Forelimb muscle (tissue), 1 donor: ENCODE measurements at places on chromosomes 2 and 18.

- DNase-seq: no peak
These were observed 413.0 kb downstream of the CDH2 start for GRCh38 chr18:27763936-27764335.

DNA sequence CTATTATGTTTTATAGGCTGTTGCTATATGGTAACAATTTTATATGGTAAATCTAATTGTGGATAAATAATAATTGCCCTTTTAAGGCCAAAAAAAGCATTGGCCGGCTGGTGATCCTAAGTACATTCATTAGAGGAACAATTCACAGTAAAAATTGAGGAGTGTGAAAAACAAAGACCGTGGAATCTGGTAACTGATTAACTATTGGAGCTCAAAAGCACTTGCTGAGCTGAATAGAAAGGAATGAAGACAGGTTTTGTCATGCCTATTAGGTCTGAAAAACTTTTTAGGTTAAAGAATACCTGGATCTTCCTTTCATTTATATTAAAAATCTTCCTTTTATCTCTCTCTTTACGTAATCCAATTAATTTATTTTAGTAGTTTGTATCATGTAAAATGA, 18.5 kb upstream of the RBBP8 start:
- DNase-seq: no peak

- DNase-seq: no peak
These were observed 63.1 kb downstream of the RHOB start for GRCh38 chr2:20509770-20510490.

DNA sequence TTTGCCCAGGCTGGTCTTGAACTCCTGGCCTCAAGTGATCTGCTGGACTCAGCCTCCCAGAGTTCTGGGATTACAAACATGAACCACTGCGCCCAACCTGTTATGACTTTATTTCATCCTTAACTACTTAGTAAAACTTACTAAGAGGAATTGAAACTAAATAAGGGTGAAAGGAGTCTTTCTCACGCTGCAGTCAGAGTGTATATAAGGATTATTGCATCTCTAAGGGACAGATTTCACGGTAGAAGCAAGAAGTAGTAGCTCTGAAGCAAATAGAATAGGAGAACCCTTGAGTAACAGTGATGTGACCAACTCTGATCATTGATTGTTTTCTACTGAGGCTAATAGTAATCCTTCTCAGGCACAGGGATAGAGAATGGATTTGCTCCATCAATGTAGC, 960.1 kb downstream of the CPS1 start:
- DNase-seq: no peak

GRCh38 chr18:44969214-44969795, 288.6 kb downstream of the SETBP1 start:
- DNase-seq: no peak

- DNase-seq: no peak
These were observed 1816.1 kb upstream of the LRRTM1 start for GRCh38 chr2:82120654-82121053.

DNA sequence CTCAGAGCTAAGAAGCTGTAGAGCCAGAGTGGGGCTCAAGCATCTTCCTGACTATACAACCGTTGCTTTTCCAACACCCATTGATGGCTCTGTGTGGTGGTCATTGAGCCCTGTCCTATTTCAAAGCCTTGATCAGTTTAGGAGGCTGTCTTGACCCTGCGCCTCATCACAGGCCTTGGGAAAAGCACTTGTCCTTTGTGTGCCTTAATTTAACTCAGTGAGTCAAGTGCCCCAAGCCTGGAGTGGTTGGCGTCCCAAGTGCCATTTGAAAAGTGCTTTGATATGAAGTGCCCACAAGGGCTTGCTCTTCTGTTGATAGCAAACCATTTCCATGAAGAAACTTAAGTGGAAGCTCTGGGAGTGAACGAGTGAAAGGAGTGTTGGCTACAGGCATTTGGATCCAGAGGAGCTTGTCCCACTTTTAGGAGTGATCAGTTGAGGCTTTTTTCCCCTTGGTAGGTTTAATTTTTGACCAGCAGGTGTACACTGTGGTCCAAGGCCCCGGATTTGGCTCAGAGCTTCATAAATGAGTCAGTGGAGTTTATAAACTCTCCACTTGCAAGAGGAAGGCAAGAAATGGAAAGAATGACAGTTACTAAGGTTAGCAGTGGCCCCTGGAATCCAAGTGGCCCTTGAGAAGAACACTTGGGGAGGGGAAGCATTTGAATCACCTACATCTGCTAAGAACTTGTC, 50.3 kb downstream of the ACTR2 start:
- DNase-seq: no peak

DNA sequence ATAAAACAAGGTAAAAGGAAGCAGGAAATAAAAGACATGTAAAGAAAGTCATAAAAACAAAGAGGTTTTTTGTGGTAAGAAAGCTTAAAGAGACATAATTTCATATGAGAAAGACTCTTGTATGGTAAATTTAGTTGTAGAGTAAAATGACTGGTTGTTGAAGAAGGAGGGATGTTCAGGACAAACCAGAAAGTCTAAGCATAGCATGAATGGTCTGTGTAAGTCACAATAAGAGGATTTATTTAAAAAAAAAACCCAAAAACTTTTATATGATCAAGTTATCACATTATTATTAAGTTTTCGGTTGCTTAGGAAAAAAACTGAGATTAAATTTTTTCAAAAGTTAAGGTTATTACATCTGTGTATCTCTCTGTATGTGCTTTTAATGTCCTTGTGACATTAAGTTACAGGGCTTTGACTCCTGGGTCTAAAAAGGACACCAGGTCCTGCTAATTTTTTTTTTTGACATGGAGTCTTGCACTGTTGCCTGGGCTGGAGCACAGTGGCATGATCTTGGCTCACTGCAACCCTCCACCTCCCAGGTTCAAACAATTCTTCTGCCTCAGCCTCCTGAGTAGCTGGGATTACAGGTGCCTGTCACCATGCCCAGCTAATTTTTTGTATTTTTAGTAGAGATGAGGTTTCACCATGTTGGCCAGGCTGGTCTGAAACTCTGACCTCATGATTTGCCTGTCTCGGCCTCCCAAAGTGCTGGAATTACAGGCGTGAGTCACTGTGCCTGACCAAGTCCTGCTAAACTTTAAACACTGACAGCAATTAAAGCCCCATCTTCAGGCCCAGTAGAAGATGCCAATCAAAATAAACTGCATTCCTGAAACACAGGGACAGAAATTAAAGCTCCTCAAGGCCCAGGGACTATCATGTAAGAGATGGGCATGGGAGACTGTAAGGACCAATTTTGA, 14.2 kb upstream of the OXER1 start:
- no peak for DNase-seq

DNA sequence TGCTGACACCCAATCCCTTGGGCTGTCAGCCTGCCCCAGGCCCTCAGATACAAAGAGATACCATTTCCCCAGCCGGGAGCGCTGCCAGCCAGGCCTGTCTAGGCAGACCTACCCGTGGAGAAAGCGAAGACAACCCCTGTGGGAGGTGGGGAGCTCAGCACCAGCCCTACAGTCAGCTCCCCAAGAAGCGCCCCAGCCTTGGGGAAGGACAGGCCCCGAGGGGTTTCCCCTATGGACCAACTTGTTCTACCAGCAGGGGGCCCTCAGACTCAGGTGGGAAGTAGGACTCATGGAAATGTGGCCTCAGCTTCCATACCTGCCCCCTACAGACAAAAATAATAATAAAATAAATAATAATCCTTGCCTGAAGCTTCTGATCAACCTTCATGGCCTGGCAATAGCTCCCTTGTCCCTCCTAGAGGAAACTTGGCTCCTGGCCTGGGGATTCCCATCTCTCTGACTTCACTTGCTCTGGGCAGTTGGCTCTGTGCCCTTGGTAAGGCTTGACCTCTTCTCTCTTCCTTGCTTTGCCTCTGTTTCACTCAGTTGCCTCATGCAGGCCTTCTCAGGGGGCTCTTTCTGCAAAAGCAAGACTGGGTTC, 7.0 kb downstream of the SLC35F6 start:
- no peak for DNase-seq

DNA sequence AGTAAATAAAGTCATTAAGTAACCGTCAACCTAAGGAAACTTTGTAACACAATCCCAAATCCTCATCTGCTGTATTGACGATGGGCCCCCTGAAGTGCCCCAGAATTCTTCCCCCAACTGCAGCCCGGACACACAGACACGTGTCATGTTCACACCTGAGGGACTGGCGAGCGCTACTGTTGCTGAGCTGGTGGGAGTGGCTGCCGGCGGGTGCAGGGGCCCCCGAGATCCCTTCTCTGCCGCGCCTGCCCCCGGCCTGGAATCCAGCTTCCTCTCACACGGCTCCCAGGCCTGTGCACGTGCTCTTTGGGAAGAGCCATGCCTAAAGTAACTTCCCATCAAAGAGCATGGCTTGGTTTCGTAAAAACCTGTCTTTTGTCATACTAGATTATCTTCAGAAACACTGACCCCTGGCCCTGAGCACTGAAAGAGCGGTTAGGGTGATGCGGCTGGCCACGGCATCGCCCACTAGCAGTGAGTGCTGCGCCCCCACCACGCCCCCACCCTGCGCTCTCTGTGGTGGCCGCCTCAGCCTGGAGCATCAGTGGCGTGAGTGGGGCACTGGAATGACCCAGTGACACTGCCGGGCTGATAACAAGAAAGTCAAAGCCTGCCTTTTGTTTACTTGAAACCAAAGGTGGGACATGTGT, 56.0 kb downstream of the ADI1 start:
- no peak for DNase-seq

- no peak for DNase-seq
These were observed 83.4 kb downstream of the ZFP36L2 start for GRCh38 chr2:43142921-43143438.

DNA sequence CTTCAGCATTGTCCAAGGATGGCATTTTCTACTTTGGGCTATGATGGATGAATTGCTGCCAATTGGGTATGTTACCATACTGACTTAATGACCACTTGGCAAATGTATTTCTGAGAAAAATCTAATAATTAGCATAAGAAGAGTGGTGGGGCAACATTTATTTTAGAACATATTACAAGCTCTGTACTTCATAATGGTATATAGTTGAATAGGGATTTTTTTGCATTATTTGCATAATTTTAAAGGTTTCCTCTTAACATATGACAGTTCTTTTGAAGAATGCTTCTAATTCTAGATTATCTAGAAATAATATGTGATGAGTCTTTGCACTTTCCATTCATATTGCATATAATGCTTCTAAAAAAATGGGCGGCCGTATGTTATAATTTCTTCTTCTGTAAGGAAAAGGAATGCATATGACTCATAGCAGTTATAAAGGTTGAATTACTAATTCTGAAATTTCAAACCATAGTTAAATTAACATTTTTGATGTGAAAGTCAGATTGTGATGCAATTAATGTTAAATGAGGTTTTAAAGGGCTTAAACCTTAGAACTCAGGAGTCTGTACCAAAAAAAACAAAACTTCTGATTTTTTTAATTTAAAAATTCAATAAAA, 1652.3 kb upstream of the SLC39A10 start:
- DNase-seq: no peak

DNA sequence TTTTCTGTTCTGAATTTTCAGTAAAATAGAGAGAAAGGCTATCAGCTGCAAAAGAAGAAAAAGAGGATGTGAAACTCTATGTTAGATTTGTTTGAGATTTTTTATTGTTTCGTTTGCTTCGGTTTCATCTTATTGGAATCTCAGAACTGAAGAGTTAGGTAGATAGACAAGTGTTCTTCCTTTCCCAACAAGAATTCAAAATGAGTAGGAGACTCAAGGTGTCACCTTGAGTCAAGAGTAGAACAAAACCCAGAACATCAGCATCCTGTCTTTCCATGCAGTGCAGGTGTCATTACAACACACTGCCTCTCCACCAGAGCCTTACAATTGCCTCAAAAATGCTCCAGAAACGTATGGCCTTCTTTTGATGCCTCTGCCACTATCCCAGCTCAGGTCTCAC, 21.1 kb downstream of the NBAS start:
- DNase-seq: no peak

- DNase-seq: no peak
These were observed 179.8 kb downstream of the SH3BP4 start for GRCh38 chr2:235131334-235132305.

DNA sequence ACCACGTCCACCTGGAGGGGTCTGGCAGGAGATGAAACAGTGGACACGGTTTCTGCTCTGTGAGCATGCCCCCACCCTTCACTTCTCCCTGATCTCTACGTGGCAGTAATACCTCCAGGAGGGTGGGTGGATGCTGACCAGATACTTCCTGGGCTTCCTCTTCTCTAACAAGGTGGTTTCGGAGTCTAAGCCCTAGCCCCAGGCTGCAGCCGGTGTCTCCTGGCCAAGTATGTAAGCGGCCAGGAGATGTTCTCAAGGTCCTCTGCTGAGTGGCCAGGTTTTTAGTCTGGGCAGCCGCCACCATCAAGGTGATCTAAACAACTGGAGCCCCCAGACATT, 101.8 kb upstream of the ASB18 start:
- no peak for DNase-seq

DNA sequence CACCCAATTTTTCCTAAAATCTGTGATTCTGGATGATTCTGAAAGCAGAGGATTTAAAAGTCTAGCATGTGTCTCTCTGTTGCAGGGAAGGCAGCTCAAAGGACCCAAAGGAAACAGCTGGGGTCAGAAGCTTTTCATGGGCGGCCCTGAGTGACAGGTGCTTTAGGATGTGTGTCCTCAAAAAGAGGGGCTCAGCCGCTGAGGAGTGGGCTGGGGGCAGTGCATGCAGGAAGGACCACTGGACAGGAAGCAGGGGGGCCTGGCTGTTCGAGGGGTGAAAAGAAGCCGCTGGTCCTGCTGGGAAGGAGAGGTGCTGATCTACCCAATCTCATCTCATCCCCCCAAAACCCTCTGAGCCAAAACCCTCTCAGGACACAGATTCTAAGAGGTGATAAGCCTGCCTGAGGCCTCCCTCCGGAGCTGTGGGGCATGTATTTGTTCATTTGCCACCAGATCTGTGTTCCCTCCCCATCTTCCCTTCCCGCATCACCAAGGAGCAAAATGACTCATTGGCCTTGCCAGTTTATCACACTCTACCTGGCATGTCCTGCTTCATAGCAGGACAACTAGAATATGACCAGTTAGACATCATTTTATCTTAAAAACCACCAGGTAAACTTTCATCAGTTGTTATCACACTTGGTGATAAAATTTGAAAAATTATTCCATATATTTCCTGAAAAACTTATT, 98.8 kb upstream of the MGAT4A start:
- DNase-seq: no peak

DNA sequence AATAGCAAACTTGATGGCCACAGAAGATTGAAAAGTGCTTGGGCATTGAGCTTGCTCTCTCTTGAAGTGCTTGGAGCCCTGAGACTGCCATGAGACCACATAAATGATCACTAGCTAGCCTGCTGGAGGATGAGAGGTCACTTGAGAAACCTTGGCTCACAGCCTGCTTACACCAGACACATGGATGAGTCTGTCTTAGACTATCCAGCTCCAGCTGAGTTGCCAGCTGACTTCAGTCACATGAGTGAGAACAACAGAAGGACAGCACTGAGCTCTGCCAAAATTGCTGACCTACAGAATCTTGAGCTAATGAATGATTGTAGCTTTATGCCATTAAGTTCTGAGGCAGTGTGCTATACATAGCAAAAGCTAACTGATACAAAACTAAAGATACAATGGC, 18.1 kb downstream of the NABP1 start:
- no peak for DNase-seq
